ENCODE measurements at places on chromosomes 4 and X. TPM values are rescaled to one million over a fixed set of nuclear protein-coding genes. Genes with fewer than 3 reads are reported as not detected.
A peak's percentile ranks its signal among the peaks of the same experiment; 100 is the strongest.

- DNase-seq: no peak
- no peak within 1 kb of the TSS for H3K4me3 ChIP-seq
- H3K27me3 ChIP-seq: peaks cover 38% of the 10 kb centered on the region
Observed at GRCh38 chr4:76434901-76435527, at the start of gene SHROOM3. SHROOM3 (plus strand) TSS chr4:76435229; CDS start chr4:76436053, 824 bp downstream.

- H3K36me3 ChIP-seq: peaks cover 12% of the 10 kb centered on the region
- H3K27me3 ChIP-seq: no peaks in the 10 kb centered on the region
- no peak overlapping the region for H3K4me3 ChIP-seq
Observed at GRCh38 chr4:37780444-37781130, 45.9 kb upstream of the PGM2 start.

The ARHGAP36 gene
- not detected for total RNA-seq

- no peak overlapping the region for H3K27ac ChIP-seq
- H3K4me1 ChIP-seq: no peaks in the 10 kb centered on the region
- no peak for DNase-seq
- H3K36me3 ChIP-seq: no peaks in the 10 kb centered on the region
- H3K4me3 ChIP-seq: no peak overlapping the region
Observed at GRCh38 chrX:7233580-7234406, 85.8 kb upstream of the PUDP start.

DNA sequence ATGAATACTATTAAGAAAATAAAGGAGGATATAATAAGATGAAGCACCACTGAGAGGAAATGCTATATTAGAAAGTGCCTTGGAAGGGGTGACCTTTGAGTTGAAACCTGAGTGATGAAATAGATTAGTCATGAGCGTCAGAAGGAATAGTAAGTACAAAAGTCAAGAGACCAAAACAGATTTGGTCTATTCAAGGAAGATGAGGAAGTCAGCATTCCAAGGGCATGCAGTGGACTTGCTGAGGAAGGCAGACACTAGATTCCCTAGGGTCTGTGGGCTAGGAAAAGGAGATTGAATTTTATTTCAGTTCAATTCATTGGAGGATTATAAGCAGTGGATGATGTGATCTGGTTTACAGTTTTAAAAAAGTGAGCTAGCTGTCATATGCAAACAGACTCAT, 73.0 kb upstream of the WDFY3 start:
- H3K4me3 ChIP-seq: no peak overlapping the region
- no peaks in the 10 kb centered on the region for H3K36me3 ChIP-seq
- H3K27me3 ChIP-seq: no peaks in the 10 kb centered on the region
- no peak overlapping the region for H3K27ac ChIP-seq
- no peak for DNase-seq

GRCh38 chrX:109859651-109860050, 126.6 kb upstream of the ACSL4 start:
- no peaks in the 10 kb centered on the region for H3K4me1 ChIP-seq
- H3K36me3 ChIP-seq: no peaks in the 10 kb centered on the region
- DNase-seq: no peak
- no peak overlapping the region for H3K27ac ChIP-seq
- H3K27me3 ChIP-seq: no peaks in the 10 kb centered on the region

DNA sequence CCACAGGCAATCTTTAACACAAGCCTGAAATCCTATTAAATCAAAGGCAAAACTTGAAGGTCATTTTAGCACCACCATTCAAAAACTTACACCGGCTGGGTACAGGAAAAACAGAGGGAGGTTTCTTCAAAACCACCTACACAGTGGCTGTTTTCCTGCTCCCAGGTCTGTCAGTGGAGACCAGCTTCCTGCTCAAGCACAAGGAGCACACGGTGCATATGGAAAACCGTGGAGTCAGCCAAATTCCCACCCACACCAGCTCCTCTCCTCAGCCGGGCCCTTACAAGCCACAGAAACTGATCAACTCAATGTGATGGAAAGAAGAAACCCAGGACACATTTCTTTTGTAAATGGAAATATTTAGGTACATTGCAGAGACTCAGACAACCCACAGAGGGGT, 14.3 kb upstream of the FAM241A start:
- peaks cover 5% of the 10 kb centered on the region for H3K4me1 ChIP-seq
- H3K36me3 ChIP-seq: no peaks in the 10 kb centered on the region
- H3K27ac ChIP-seq: no peak overlapping the region
- H3K27me3 ChIP-seq: peaks cover 5% of the 10 kb centered on the region
- no peak overlapping the region for H3K4me3 ChIP-seq
- DNase-seq: no peak

DNA sequence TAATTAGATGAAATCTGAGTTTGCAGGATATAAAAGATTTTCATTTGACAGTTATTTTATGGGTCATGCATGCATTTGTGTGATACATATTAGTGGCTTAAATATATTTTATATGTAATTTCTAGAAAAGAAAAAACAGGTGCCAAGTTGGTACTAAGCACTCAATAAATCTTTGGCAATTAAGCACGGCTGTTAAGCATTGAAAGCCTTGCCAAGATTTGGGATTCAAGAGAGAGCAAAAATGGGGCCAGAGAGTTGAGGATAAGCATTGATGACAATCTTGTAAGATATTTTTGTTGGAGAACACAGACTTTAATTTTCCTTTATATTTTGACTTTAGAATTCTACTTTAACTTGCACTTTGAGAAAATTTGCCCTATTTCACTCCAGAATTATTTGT, 249.8 kb upstream of the MAD2L1 start:
- no peak for DNase-seq
- peaks cover 8% of the 10 kb centered on the region for H3K27me3 ChIP-seq
- H3K27ac ChIP-seq: no peak overlapping the region
- no peak overlapping the region for H3K4me3 ChIP-seq

- no peaks in the 10 kb centered on the region for H3K36me3 ChIP-seq
- DNase-seq: peak; percentile 5
- no peak overlapping the region for H3K4me3 ChIP-seq
- H3K4me1 ChIP-seq: peaks cover 15% of the 10 kb centered on the region
Observed at GRCh38 chrX:46791927-46792809, 33.2 kb upstream of the SLC9A7 start.

GRCh38 chrX:134642386-134642785, 15.9 kb downstream of the PLAC1 start:
- no peaks in the 10 kb centered on the region for H3K36me3 ChIP-seq
- DNase-seq: no peak
- peaks cover 32% of the 10 kb centered on the region for H3K27me3 ChIP-seq
- peaks cover 4% of the 10 kb centered on the region for H3K4me1 ChIP-seq

DNA sequence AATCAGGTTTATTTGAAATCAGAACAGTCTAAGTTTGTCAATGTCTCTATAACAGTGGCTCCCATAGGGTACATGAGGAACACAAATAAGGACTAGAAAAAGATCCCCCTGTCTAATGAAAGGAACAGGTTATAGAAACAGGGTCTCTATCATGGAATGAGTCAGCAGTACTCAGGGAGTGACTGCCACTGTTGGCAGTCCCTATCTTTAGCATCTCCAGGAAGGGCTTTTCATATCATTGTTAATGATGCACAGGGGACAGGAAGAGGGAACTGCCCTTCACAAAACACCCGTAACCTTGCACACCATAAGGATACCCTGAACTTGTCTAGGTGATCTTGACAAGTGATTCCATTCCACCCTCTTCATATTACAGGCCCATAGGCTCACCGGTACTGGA, 38.5 kb upstream of the SMIM10L2A start:
- peaks cover 10% of the 10 kb centered on the region for H3K36me3 ChIP-seq
- H3K4me1 ChIP-seq: peaks cover 42% of the 10 kb centered on the region
- H3K4me3 ChIP-seq: no peak overlapping the region
- no peak for DNase-seq
- H3K27me3 ChIP-seq: no peaks in the 10 kb centered on the region

GRCh38 chr4:130027973-130028372, 932.0 kb downstream of the C4orf33 start:
- H3K4me3 ChIP-seq: no peak overlapping the region
- no peaks in the 10 kb centered on the region for H3K4me1 ChIP-seq
- DNase-seq: no peak
- H3K27ac ChIP-seq: no peak overlapping the region
- H3K27me3 ChIP-seq: no peaks in the 10 kb centered on the region

The MAEA gene
- 51.3 TPM for total RNA-seq

The ZNF141 gene
- total RNA-seq: 26.2 TPM

GRCh38 chr4:107153956-107154355, 117.8 kb upstream of the DKK2 start:
- no peak overlapping the region for H3K4me3 ChIP-seq
- peaks cover 7% of the 10 kb centered on the region for H3K27me3 ChIP-seq
- no peaks in the 10 kb centered on the region for H3K4me1 ChIP-seq
- no peak overlapping the region for H3K27ac ChIP-seq
- DNase-seq: no peak

DNA sequence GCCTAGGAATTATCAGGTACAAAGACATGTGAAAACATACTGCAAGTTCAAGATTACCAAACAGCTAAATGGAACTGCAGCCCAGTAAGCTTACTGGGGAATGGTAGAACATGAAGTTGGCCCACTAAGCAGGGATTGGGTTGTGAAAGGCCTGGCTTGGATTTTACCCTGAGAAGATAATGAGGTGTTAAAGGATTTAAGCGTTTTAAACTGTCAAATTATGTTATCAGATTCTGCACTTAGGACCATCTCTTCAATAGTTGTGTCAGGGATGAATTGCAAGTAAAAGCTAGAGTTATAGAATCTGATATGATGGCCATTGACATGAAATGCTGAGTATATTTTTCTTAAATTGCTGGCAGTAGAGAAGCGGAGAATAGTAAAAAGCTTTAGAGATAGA, 225.7 kb downstream of the GRID2 start:
- H3K27ac ChIP-seq: no peak overlapping the region
- DNase-seq: no peak
- no peak overlapping the region for H3K4me3 ChIP-seq
- no peaks in the 10 kb centered on the region for H3K27me3 ChIP-seq
- H3K4me1 ChIP-seq: no peaks in the 10 kb centered on the region

DNA sequence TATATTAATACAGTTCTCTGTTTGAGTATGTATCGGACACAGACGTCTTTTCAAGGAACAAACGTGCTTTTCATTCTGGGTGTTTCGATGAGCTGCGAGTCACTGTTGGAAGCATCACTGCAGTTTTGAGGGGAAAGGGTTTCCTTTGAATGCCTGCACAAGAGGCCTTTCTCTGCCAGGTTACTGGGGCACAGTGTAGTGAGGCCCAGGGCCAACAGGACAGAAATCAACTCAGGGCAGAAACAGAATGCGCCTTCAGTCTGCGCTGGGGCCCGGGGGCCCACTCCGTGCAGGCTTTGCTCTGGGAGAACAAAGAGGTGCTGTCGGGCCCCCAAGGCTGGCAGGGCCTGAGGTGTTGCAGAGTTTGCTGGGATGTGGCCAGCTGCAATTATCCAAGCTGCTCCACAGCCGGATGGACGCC, 2.3 kb upstream of the PPP2R3B start:
- H3K4me3 ChIP-seq: no peak overlapping the region
- peaks cover 5% of the 10 kb centered on the region for H3K4me1 ChIP-seq
- H3K36me3 ChIP-seq: no peaks in the 10 kb centered on the region
- no peak for DNase-seq
- peaks cover 3% of the 10 kb centered on the region for H3K27me3 ChIP-seq
- H3K27ac ChIP-seq: no peak overlapping the region

The GYPA gene
- not detected for total RNA-seq

The LONRF3 gene
- 5.1 TPM for total RNA-seq

The C1QTNF7 gene
- not detected for total RNA-seq

DNA sequence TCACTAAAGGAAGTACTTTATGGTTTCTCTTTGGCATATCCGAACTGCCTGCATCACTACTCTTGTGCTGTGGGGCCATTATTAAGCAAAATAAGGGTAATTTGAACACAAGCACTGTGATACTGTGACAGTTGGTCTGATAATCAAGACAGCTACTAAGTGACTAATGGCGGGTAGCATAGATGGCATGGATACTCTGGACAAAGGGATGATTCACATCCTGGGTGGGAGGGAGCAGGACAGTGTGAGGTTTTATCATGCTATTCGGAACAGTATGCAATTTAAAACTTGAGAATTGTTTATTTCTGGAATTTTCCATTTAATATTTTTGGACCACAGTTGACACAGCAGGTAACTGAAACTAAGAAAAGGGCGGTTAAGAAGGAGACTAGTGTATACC, 52.6 kb upstream of the CITED1 start:
- no peaks in the 10 kb centered on the region for H3K4me1 ChIP-seq
- peaks cover 5% of the 10 kb centered on the region for H3K36me3 ChIP-seq
- no peak overlapping the region for H3K4me3 ChIP-seq
- no peak for DNase-seq
- no peak overlapping the region for H3K27ac ChIP-seq
- no peaks in the 10 kb centered on the region for H3K27me3 ChIP-seq

- H3K4me3 ChIP-seq: no peak overlapping the region
- peaks cover 9% of the 10 kb centered on the region for H3K4me1 ChIP-seq
- H3K27me3 ChIP-seq: peaks cover 24% of the 10 kb centered on the region
- no peak overlapping the region for H3K27ac ChIP-seq
- no peaks in the 10 kb centered on the region for H3K36me3 ChIP-seq
Observed at GRCh38 chr4:114603497-114603896, 4.9 kb downstream of the UGT8 start.

DNA sequence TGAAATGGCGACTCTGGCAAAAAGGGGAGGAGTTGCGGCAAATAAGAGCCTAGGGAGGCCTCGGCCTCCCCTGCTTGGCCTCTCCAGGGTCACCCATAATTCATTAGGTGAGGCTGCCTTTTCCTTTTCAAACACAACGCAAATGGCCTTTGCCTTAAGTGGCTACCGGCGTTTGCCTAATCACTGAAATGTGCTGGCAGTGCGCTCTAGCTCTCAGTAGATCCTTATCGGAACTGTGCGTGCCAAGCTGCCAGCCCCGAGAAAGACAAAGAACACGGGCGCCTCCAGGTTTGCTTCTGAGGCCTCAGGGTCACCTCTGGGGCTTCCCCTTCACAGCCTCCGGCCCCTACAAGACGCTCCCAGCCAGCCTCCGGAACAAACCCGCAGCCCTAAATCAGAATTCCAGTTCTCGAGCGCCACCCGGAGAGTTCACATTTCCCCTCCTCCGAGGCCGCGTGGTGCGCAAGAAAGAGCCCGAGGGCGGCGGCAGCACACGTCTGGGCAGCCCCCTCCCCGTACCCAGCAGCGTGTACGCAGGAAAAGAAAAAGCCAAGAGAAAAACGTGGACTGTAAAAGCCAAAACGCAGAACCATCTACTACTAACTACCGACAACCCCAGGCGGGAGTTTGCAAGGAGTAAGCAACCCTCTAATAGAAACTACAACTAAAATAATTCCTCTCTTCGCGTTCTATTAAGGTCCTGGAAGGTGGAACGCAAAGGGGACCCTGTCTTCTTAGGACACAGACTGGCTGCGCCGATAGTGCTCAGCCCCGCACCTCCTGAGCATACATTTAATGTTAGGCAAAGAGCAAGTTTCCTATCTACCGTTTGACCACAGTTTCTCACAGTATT, 76.5 kb upstream of the BCOR start:
- H3K27me3 ChIP-seq: no peaks in the 10 kb centered on the region
- peak; percentile 70 for DNase-seq
- peak overlapping the region; percentile 99 for H3K27ac ChIP-seq
- peaks cover 39% of the 10 kb centered on the region for H3K4me1 ChIP-seq
- peak overlapping the region; percentile 90 for H3K4me3 ChIP-seq
- peaks cover 7% of the 10 kb centered on the region for H3K36me3 ChIP-seq

The ARHGAP6 gene
- total RNA-seq: not detected
